ENCODE measurements at places on chromosomes 6 and 20.

- DNase-seq, result no peak
Measured at GRCh38 chr6:99022039-99022609, 74.4 kb upstream of the FBXL4 start.

DNA sequence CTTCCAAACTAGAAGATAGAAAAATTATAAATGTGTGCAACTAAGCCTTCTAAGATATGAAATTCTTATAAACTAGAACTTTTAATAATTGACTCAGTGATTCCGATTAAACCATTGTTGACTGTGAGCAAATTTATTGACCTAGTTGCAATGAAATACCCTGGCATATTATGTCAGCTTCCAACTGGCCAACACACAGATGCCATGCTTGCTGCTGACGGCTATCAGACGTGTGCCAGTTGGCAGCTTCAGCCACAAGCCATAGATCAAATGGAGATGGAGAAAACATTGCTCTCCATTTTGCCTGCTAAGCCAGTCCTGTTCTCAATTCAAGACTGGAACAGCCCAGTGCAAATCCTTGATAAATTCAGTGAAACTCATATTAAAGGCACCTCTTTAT is 101.7 kb upstream of the HDGFL1 start:
- no peak for DNase-seq

DNA sequence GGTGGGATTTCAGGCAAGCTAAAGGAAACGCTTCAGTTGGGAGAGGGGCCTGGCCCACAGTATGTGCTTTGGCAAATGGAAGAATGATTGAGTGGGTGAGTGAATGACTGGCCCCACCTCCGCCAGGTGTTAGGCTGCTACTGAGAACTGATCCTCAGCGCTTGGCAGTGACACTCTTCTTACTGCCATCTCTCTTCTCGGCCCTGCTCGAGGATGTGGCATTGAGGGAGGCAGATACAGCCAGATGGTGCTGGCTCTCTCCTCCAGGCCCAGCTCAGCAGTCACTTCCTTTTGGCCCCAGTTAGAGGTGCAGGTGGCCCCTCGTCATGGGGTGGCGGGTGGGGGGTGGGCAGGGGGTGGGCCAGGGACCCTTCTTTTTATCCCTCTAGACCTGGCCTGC is 38.9 kb upstream of the KCNK5 start:
- no peak for DNase-seq

GRCh38 chr6:22302838-22303237 is 6.0 kb upstream of the PRL start:
- DNase-seq, result no peak

GRCh38 chr6:16420337-16420714 is 181.9 kb downstream of the GMPR start:
- DNase-seq, result no peak

GRCh38 chr20:34374209-34374760 is 11.2 kb downstream of the ITCH start:
- no peak for DNase-seq

GRCh38 chr20:36181934-36182603 is 27.5 kb downstream of the EPB41L1 start:
- DNase-seq, result peak; percentile 33

DNA sequence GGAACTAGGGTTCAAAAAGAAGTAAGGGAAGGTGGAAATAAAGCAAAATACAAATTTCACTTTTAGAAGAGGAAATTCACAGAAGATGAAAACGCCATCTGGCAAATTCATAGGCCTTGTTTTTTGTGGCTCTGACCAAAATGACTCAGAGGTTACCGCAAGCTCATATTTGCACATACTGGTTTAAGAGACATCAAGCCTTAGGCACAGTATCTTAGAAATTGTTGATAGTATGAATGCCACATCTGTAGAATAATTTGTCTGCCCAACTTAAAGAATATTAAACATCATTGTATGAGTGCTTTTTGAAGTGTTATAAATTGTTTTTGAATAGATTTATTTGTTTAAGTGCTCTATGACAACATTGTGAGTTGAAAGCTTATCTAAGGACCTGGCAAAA is 10.6 kb downstream of the TAAR1 start:
- no peak for DNase-seq

- no peak for DNase-seq
Measured at GRCh38 chr6:126967296-126968005, 151.0 kb upstream of the RSPO3 start.

GRCh38 chr6:30260036-30260504 is 46.9 kb upstream of the TRIM26 start:
- DNase-seq, result no peak

DNA sequence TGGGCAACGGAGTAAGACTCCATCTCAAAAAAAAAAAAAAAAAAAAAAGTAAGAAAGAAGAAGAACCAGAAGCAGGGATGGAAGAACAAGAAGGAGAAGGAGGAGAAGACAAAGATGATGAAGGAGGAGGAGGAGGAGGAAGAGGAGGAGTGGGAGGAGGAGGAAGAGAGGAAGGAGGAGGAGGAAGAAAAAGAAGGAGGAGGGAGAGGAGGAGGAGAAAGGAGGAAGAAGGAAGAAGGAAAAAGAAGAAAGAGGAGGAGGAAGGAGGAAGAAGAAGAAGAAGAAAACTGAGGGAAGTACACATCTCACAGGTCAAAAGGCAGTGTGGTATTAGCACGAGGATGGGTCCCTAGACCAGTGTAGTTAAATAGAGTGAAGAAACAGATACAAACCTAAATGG is 65.1 kb upstream of the SCAF8 start:
- no peak for DNase-seq

DNA sequence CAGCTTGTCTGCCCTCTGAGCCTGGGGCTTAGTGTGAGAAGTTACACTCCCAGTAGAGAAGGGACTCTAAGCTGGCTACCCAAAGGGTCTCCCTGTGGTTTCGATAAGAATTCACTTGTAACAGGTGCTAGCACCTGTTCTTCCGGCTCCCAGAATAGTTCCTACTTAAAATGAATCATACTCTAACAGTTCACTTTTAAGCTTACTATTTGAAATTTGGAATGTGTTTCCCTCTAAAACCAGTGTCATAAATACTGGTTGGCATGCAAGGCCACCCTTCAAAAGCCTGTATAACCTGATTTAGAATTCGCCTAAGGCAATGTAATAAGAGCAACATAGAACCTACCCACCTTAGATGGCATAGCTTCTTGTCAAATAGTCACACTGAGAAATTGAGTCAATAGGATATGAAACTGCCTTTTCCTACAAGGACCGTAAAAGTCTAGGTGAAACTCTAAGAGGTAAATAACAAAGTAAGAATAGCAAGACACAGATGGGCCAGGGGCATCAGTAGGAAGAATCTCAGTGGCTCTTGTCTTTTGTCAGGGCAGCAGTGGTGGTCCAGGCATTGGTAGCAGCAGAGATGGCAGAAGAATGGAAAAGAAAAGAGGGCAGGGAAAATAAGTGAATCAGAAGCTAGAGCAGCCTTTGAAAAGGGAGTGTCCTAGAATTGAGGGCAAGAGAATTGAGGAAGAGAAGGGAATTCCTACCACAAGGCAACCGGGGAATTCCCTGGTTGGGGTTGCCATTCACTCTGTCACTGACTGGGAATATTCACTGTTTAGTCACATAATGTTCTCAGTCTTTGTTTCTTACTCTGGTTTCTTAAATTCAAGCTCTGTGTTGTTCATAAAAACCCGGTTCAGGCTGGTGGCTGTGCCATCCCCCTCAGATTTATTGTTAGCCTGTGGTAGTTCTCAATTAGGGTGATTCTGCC is 91.5 kb downstream of the HIVEP2 start:
- no peak for DNase-seq

GRCh38 chr6:51738614-51739013 is 348.8 kb downstream of the PKHD1 start:
- no peak for DNase-seq

DNA sequence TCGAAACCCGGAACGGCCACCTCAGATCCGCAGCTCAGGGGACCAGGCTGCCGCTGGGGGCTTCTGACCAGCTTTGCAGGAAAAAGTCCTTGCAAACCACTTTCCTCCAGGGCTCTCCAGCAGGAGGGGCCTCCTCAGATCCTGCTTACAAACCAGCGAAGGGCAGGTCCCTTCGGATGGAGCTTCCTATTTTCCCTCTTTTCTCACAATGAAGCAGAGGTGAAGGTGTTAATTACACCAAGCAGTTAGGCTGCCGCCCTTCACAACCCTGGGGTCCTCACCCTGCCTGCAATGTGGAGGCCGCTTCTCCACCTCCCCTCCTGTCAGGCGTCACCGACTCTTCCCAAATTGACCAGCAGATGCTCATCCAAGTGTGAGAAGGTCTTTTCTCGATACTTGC is 5.7 kb downstream of the ARHGAP40 start:
- no peak for DNase-seq

- DNase-seq, result no peak
Measured at GRCh38 chr20:1823450-1823844, 71.8 kb upstream of the SIRPA start.

- no peak for DNase-seq
Measured at GRCh38 chr20:46787991-46788762, 78.7 kb downstream of the SLC2A10 start.

GRCh38 chr6:123808556-123808955 is 4.9 kb downstream of the NKAIN2 start:
- no peak for DNase-seq

GRCh38 chr6:53818858-53819609 is 24.2 kb downstream of the LRRC1 start:
- DNase-seq, result no peak

DNA sequence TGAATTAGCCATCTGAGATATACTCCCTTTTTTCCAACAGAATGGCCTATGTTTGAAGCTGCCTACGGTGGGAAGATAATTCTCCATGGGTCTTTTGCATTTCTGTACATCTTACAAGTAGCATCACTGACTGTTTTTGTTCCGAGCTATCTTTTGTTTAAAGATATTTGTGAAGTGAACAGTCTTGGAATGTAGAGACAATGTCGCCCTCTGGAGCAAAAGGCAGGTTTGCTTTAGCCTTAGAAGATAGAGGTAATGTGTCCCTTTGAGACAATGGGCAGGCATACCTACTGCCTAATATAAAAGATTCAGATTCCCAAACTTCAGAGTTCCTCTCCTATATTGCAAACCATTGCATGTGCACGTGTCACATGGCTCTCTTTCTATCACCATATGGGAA is 347.8 kb upstream of the CNR1 start:
- DNase-seq, result no peak

GRCh38 chr20:5770231-5770986 is 20.2 kb downstream of the SHLD1 start:
- DNase-seq, result no peak

DNA sequence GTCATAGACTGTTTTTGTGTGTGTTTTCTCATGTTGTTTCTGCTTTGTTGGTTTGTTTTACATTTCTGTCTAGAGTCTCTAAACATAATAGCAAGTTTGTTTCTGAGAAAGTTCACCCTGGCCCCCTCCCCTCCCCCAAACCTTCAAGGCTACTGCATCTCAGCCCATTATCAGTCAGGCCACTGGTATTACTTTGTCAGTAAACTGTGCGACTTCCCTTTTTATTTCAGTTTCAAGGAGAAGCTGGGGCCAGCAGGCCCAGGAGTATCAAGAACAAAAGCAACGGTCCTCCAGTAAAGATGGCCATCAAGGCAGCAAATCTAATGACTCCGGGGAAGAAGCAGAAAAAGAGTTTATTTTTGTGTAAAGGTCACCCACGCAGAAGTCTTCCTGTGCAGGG is 32.8 kb upstream of the SCGN start:
- no peak for DNase-seq

- DNase-seq, result no peak
Measured at GRCh38 chr6:114714836-114715507, 372.1 kb upstream of the HS3ST5 start.

Measured in SW 1271 (cell line).